ENCODE measurements at places on chromosomes 11 and 22.

DNA sequence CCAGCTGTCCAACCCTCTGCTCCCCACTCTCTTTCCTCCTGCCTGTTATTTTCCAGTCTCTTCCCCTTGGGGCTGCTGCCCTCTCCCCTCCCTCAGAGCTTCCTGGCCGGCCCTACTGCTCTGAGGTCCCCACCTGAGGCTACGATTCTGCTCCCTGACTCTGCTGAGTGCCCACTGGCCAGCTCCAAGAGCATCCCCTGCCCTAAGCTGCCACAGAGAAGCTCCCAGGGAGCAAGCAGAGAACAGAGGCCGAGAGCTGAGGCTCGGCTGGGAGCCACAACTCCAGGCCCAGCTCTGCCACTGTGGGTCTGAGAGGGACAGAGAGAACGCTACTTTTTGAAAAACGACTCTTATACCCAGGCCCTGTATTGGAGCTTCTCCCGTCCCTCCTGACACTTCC, 61.1 kb downstream of the CHRDL2 start:
- DNase-seq, result no peak

GRCh38 chr22:49693416-49693815, 134.3 kb downstream of the BRD1 start:
- DNase-seq, result no peak

DNA sequence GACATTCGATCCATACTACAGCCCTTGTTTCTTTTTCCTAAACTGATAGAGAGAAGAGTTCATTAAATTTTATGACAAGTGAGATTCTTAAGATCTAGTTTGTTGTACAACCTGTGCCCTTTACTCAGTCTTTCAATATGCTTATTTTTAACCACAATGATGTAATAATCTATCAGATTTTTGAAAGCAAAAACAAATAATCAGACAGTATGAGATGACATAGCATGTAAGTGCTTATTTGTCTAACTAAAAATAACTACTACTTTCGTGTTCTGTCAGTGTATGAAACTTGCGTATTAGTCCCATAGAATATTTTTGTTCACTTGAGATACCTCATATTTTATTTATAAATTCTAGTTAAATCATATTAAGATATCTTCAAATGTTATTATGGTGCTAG, 33.2 kb downstream of the RAB39A start:
- no peak for DNase-seq

GRCh38 chr11:118318581-118319336, 14.2 kb downstream of the CD3E start:
- peak; percentile 62 for DNase-seq

DNA sequence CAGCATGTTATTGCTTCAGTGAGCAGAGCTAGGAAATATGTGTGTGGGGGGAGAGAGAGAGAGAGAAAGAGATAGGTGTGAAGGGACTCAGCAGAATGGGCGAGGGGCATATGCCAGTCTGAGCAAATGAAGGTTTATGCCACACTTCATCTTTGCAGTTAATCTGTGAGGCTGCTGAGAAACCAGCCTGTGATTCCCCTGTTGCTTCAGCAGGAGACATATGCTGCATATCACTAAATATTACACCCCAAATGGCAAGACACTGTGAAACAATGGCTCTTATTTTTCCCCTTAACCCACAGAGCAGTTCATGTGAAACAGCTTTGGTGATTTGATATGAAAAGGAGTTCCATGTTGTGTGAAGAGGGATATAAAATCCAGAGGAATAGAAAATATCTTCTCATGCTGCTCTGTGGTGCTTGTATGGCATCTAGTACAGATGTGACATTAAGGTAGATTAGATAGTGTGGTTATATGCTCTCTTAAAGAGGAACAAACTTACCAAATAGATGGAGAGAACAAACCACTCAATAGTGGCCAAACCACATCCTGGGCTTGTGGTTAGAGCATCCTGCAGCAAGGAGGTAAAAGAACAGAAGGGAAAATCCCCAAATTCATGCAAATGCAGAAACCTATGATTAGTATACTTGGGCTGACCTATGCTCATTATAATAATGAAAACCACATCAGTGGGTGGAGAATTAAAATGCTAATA, 864.2 kb downstream of the FAM181B start:
- peak; percentile 10 for DNase-seq

GRCh38 chr11:133797554-133797953, 47.8 kb downstream of the SPATA19 start:
- no peak for DNase-seq
